ENCODE measurements at places on chromosomes 4 and X. TPM values are rescaled to one million over a fixed set of nuclear protein-coding genes. Genes with fewer than 3 reads are reported as not detected.

The NUDT11 gene
- 12.8 TPM for total RNA-seq

DNA sequence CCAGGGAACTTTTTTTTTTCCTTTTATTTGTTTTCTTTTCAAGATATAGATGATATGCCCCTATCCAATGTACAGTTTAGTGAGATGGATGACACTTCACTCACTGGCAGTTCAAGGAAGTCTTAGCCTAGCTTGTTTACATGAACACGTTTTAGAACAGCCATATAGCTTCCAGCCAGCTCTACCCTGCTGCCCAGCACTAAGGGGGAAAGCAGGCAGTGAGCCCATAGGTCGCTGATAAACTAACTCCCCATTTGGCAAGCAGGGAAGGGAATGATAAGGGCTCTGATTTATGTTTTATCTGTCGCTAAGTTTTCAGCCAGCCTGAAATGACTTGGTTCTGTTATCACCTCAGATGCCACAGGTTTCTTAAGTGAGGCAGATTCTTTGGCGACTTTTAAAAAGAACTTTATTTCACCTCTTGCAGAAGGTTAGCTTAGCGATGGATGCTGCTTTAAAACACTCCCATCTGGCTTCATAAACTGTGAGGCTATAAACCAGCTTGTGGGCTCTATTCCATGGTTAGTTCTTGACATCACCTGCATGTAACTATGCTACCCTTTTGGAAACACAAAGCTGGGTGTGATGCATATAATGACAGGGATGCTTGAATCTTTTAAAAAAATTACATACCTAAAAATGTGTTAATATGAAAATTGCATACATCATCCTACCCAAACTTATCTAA is 348.4 kb downstream of the FBXO8 start:
- no peak overlapping the region for H3K4me3 ChIP-seq
- no peak overlapping the region for H3K27ac ChIP-seq
- no peaks in the 10 kb centered on the region for H3K36me3 ChIP-seq
- no peak for DNase-seq
- no peaks in the 10 kb centered on the region for H3K4me1 ChIP-seq

DNA sequence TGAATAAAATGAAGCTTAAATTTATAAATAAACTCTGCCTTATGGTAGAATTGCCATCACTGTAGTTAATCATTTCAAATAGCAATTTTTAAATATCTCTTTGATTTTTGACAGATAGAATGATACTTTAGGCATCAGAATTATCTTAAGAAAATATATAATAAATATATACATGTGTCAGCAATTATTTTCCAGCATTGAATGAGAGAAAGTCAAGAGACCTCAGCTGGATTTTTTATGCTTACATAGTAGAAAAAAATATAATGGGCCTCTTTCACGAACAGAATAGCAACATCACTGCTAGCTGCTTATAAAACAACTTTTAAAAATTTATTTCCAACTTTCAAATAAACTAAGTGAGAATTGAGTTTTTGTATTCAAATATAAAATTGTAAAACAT is 424.0 kb upstream of the MAGEB16 start:
- no peak overlapping the region for H3K4me3 ChIP-seq
- H3K36me3 ChIP-seq: no peaks in the 10 kb centered on the region
- no peak overlapping the region for H3K27ac ChIP-seq
- H3K4me1 ChIP-seq: no peaks in the 10 kb centered on the region
- DNase-seq: no peak

The GAGE2A gene
- total RNA-seq: not detected

The DRP2 gene
- total RNA-seq: not detected

The ADGRG2 gene
- 0.10 TPM for total RNA-seq

GRCh38 chr4:4803216-4803911 is 56.1 kb upstream of the MSX1 start:
- no peak overlapping the region for H3K27ac ChIP-seq
- H3K4me1 ChIP-seq: peaks cover 14% of the 10 kb centered on the region
- H3K27me3 ChIP-seq: peaks cover 2% of the 10 kb centered on the region
- H3K36me3 ChIP-seq: no peaks in the 10 kb centered on the region
- no peak overlapping the region for H3K4me3 ChIP-seq
- DNase-seq: no peak

DNA sequence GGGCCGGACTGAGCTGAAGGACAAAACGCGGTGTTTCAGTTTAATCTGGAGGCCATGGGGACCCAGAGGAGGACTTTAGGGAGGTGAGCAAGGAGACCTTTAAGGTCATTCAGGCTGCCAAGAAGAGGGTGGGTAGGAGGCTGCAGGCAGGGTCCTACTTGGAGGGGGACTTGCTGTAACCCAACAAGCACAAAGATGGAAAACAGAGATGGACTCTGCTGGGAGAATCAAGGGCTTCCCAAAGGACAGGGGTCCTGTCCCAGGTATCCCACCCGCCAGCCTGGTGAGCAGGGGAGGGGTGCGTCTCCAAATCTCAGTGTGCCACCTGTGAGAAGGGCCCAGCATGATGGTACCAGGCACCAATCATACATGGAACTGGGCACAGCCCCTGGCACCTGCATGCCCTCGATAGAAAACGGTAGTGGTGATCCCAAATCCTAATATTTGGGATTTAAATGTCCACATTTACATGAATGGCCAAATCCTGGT is 3.9 kb upstream of the HAUS3 start:
- H3K36me3 ChIP-seq: peaks cover 7% of the 10 kb centered on the region
- no peak overlapping the region for H3K4me3 ChIP-seq

The SHISA3 gene
- total RNA-seq: 3.9 TPM

- DNase-seq: no peak
- H3K4me3 ChIP-seq: no peak overlapping the region
- H3K27me3 ChIP-seq: peaks cover 7% of the 10 kb centered on the region
- H3K27ac ChIP-seq: no peak overlapping the region
- H3K36me3 ChIP-seq: no peaks in the 10 kb centered on the region
- H3K4me1 ChIP-seq: peaks cover 6% of the 10 kb centered on the region
Measured at GRCh38 chr4:81565142-81565870, 93.6 kb upstream of the RASGEF1B start.

The TMPRSS11B gene
- not detected for total RNA-seq

The AFP gene
- not detected for total RNA-seq

The USP17L30 gene
- total RNA-seq: not detected

GRCh38 chrX:45768666-45769236 is 568.1 kb upstream of the DIPK2B start:
- peak overlapping the region; percentile 84 for H3K4me3 ChIP-seq
- H3K4me1 ChIP-seq: peaks cover 67% of the 10 kb centered on the region
- DNase-seq: no peak
- peak overlapping the region; percentile 91 for H3K27ac ChIP-seq
- H3K27me3 ChIP-seq: no peaks in the 10 kb centered on the region
- H3K36me3 ChIP-seq: peaks cover 3% of the 10 kb centered on the region

The AMBN gene
- not detected for total RNA-seq

The PCSK1N gene
- 13.1 TPM for total RNA-seq

DNA sequence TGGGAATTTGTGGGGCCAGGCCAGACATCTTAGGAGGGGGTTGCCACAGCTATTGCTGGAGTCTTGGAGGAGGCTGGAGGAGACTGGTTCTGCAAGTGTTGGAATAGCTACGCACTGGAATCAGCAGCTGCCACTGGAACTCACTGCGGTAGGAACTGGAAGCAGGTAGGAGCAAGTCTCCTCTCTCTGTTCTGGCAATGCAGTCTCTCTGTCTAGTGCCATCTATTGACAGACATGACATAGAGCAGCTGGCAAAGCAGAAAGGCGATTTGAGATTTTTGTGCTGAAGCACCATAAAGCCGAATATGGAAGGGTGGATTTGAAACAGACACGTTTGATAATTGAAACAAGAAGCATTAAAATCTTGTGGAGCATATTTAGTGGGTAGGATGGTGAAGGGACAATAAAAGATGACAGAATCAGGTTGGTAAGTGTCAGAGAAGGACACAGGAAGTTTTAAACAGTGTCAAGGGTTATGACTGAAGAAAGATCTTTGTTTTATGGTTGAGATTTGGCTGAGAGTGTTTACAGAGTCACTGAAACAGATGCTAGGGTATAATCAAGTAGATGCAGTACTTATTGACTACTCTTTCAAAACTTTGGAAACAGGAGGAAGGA is 23.5 kb upstream of the SYNPO2 start:
- no peak overlapping the region for H3K4me3 ChIP-seq
- H3K27me3 ChIP-seq: no peaks in the 10 kb centered on the region
- no peak for DNase-seq

DNA sequence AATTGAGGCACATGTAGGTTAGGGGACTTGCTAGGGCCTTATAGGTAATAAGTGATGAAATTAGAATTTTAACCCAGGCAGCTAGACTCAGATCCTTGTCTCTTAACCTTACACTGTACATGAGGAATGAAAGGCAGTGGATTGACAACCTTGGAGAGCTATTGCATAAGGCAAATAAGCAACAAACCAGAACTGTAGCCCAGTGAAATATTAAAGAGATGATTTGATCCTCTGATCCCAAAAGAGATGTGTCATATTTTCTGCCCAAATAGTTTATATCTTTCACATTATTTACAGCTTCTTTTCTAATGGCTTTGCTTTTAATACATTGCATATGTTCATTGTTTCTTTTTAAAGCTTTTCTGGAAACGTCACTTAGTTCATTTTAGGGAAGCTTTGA is 252.6 kb downstream of the ANK2 start:
- H3K27me3 ChIP-seq: no peaks in the 10 kb centered on the region
- peaks cover 5% of the 10 kb centered on the region for H3K4me1 ChIP-seq
- H3K4me3 ChIP-seq: no peak overlapping the region
- no peak overlapping the region for H3K27ac ChIP-seq
- H3K36me3 ChIP-seq: no peaks in the 10 kb centered on the region

The ACE2 gene
- total RNA-seq: not detected

- peaks cover 7% of the 10 kb centered on the region for H3K4me1 ChIP-seq
- H3K36me3 ChIP-seq: peaks cover 4% of the 10 kb centered on the region
- no peak overlapping the region for H3K27ac ChIP-seq
Measured at GRCh38 chrX:53075011-53075410, 7.2 kb upstream of the TSPYL2 start.

DNA sequence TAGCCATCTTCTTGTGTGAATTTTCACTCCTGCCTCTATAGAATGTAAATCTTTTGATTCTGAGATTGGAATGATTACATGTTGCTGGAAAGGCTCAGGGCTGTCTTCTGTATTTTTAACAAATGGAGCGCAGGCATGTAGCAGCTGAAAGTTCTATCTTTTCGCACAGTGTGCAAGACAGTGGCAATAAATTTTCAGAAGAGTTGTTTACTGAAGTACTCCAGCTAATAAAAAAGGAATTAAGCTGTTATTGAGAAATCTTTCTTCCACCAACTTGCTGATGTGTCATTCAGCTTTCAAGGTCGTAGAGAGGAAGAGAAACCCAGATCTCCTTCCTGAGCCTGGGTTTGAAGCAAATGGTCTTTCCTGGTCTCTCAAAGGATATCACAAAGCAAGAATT is 122.0 kb upstream of the PUDP start:
- DNase-seq: no peak
- no peak overlapping the region for H3K4me3 ChIP-seq

The VEGFC gene
- total RNA-seq: 14.7 TPM

The KIAA1210 gene
- not detected for total RNA-seq

DNA sequence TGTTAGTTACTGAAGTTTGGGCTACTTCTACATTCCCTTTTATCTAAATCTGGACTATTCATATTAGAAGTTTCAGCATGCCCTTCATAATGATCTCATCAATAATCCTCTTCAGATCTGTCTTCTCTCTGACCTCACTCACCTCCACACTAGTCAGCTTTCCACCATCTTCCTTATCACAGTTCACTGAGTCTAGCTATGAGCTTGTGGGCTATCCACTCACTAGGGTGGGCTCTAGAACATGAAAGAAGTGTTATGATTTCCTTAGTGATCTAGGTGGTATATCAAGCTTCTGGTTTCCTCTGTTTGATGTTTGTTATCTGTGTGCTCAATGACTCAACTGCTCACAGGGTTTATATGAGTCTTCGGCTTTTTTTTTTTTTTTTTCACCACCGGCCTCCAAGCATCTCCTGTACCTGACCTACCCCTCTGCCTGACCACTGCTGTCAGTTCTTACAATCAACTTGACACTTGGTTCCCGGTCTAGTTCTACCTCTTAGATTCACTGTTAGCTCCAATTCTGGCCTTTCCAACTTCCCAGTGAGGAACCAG is 103.1 kb downstream of the PAPSS1 start:
- no peaks in the 10 kb centered on the region for H3K27me3 ChIP-seq
- no peak for DNase-seq
- peaks cover 52% of the 10 kb centered on the region for H3K4me1 ChIP-seq
- no peak overlapping the region for H3K4me3 ChIP-seq

The S100P gene
- total RNA-seq: not detected

The ARMCX4 gene
- 16.8 TPM for total RNA-seq

The FGG gene
- total RNA-seq: not detected

The TMPRSS11D gene
- not detected for total RNA-seq

The RASL11B gene
- total RNA-seq: 0.94 TPM

DNA sequence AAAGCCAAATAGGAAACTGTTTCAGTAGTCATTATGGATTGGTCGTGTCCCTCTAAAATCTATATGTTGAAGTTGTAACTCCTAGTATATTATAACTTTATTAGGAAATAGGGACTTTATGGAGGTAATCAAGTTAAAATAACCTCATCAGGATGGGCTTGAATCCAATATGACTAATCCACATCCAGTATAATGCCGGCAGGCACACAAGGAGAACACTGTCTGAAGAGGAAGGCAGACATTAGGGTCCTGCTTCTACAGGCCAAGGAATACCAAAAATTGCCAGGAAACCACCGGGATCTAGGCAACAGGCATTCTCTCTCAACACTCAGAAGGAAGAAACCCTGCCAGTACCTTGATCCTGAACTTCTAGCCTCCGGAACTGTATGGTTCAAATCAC is 130.3 kb downstream of the ATP10D start:
- no peaks in the 10 kb centered on the region for H3K27me3 ChIP-seq
- H3K27ac ChIP-seq: no peak overlapping the region

DNA sequence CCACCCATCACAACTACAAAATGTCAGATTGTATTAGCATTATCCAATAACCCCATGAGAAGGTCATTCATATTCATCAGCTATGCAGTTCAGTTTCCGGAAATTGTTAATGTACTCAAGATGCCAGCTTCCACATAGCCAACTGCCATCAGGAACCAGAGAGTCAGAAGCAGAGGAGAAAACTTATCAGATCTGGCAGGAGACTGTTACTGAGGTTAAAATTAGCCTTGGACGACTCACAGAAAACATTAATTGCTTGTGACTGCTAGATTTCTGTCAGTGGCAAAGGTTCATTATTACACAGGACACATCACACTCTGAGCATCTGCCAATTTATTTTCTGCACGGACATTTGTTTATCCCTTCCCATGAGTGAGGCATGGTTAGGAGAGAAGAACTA is 352.8 kb downstream of the DHRSX start:
- DNase-seq: no peak
- no peaks in the 10 kb centered on the region for H3K36me3 ChIP-seq
- H3K27ac ChIP-seq: no peak overlapping the region
- H3K4me3 ChIP-seq: no peak overlapping the region

GRCh38 chr4:100106982-100107381 is 83.3 kb downstream of the DDIT4L start:
- no peak overlapping the region for H3K27ac ChIP-seq
- no peak overlapping the region for H3K4me3 ChIP-seq
- H3K36me3 ChIP-seq: no peaks in the 10 kb centered on the region
- H3K27me3 ChIP-seq: peaks cover 4% of the 10 kb centered on the region
- DNase-seq: no peak
- no peaks in the 10 kb centered on the region for H3K4me1 ChIP-seq

GRCh38 chrX:147680251-147680650 is 231.5 kb upstream of the FMR1 start:
- no peaks in the 10 kb centered on the region for H3K36me3 ChIP-seq
- H3K27ac ChIP-seq: no peak overlapping the region
- H3K4me3 ChIP-seq: no peak overlapping the region
- H3K27me3 ChIP-seq: no peaks in the 10 kb centered on the region

The TAF7L gene
- total RNA-seq: 0.24 TPM
